Thoracic aorta (tissue), 2 donors: ENCODE measurements at places on chromosomes 2 and 18. TPM values are rescaled to one million over a fixed set of nuclear protein-coding genes. Genes with fewer than 3 reads are reported as not detected.

Gene ACOXL
- total RNA-seq, result not detected

- DNase-seq, result no peak
Measured at GRCh38 chr2:102803041-102803896, 41.4 kb downstream of the TMEM182 start.

Gene CABYR
- 1.8 TPM for total RNA-seq

- no peak for DNase-seq
Measured at GRCh38 chr18:43780782-43781340, 503.6 kb upstream of the SYT4 start.

Gene UGT1A10
- total RNA-seq, result 0.41 TPM

DNA sequence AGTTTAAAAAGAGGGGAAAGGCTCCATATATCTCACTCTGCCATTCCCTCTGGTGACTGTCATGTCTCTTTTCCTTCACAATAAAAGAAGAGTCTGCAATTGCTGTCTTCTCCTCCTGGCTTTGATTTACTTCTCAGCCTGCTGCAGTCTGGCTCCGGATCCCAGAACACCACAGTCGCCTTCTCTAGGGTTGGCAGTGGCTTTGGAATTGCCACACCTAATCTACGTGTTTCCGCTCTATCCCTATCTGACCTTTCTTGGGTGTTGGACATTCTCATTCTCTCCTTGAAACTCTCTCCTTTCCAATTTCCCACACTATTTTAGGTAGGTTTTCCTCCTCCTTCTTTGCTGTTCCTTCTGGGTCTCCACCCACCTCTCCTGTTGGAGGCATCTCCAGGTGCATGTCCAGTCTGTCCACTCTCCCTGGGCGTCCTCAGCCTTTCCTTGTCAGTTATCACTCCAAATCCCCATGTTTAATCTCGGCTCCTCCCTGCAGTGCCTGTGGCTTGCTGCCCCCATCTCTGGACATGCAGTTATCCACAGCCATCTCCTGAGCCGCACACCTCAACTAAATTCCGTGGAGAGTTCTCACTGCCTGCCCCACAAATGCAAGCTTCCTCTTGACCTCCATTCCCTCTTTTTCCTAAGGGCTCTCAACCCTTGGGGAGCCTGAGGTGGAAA is 112.8 kb downstream of the KCTD1 start:
- no peak for DNase-seq

DNA sequence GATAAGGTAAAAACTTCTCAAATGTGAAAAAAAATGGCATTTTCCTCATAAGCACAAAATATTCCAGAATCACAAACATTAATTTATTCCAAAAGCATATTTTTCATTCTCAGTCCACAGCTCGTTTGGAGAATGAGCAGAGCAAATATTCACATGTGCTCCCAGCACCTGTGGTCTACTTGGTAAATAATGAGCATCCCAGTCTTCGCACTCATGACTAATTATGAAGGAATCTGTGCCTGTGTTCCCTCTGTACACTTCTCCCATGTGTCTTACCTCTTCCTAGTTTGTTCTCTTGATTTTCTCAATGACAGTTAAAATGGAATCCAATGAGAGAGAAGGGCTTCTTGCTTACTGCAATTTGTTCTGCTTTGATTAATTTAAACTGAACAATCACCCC is 671.0 kb upstream of the SOX11 start:
- DNase-seq, result no peak

DNA sequence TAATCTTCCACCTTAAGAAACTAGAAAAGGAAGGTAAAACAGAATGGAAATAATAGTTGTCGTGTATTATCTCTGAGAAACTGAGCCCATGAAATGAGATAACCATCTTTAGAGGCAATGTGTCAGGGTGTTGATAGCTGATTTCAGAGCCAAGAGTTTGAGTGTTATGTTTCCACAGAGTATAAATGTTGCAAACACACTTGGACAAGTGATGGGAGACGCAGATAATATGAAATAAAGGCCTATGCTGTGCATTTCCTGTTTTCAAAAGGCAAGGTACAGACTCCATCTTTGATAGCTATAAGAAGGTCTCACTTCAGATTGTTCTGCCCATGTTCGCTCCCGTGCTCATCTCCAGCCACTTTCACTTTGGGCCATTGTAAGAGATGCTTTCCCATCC is 25.9 kb upstream of the DNER start:
- no peak for DNase-seq

- no peak for DNase-seq
Measured at GRCh38 chr2:111884592-111884964, 585 bp upstream of the ANAPC1 start.

GRCh38 chr2:34045101-34045655 is 446.1 kb upstream of the FAM98A start:
- DNase-seq, result no peak
